ENCODE measurements at places on chromosomes 6 and 20.

DNA sequence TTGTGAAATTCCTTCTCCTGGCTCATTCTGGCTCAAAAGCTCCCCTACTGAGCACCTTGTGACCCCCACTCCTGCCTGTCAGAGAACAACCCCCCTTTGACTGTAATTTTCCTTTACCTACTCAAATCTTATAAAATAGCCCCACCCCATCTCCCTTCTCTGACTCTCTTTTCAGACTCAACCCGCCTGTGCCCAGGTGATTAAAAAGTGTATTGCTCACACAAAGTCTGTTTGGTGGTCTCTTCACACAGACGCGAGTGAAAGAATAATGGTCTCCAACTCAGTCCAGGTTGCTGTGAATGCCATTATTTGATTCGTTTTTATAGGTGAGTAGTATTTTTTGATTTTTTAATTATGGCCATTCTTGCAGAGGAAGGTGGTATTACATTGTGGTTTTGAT, 414.1 kb upstream of the FKBP1C start:
- DNase-seq, result no peak

- no peak for DNase-seq
Measured at GRCh38 chr20:54221353-54221752, 13.5 kb downstream of the PFDN4 start.

- no peak for DNase-seq
Measured at GRCh38 chr20:4875578-4876067, 125.7 kb downstream of the SLC23A2 start.

- DNase-seq, result no peak
Measured at GRCh38 chr6:118353564-118353963, 194.5 kb upstream of the PLN start.

DNA sequence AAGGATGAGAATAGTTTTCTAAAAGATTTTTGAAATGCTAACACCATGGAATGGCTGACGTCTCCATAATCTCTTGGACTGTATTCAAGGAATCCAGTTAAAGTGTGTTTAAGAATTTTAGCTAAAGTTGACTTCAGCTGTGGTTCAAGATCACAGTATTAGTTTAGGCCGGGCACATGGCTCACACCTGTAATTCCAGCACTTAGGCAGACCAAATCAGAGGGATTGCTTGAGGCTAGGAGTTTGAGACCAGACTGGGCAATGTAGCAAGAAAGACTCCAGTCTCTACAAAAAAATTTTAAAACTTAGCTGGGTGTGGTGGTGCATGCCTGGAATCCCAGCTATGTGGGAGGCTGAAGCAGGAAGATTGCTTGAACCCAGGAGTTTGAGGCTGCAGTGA, 68.2 kb downstream of the RFPL4B start:
- DNase-seq, result no peak

GRCh38 chr6:143749891-143750290, 72.1 kb downstream of the PHACTR2 start:
- DNase-seq, result no peak

DNA sequence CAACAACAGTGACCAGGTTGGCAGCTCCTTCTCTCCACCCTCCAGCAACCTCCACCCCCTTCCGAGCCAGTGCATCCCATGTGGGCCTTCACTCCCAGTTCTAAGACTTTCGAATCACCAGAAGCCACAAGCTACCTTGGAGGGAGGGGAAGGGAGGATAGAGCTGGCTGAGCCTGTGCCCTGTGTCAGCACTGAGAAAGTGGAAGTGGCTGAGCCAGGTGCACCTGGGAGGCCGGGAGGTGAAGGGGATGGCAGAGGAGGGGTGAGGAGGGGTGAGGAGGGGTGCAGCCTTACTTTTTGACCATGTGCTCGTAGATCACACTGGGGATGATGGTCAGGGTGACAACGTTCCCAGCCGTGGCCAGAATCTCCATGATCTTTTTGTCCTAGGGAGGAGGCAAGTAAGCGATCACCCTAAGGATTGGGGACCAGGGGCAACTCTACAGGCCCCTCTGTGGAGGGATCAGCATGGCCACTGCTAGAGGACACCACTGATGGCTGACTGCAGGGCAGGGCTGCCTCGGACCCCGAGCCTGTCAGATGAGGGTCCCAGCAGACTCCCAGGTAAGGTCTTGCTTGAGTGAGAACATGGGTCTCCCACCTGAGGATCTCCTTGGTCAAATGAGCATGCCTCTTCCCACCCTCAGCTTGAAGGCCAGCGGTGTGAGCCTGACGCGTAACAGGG, 18.3 kb downstream of the SDCBP2 start:
- no peak for DNase-seq

DNA sequence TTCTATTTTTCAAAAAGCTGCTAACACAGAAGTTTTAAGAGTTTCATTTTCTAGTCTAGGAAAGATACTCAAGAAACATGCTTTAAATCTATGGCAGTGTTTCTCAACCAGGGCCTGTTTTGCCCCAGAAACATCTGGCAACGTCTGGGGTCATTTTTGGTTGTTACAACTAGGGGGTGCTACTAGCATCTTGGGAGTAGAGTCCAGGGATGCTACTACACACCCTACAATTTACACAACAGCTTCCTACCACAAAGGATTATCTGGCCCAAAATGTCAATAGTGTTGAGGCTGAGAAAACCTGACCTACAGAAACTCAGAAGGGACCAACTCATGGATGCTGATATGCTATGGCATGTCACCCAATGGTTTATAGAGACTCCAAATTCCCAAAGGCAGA, 24.4 kb downstream of the SERAC1 start:
- DNase-seq, result no peak

GRCh38 chr6:111604259-111605099, 1.2 kb downstream of the TRAF3IP2 start:
- DNase-seq, result no peak

DNA sequence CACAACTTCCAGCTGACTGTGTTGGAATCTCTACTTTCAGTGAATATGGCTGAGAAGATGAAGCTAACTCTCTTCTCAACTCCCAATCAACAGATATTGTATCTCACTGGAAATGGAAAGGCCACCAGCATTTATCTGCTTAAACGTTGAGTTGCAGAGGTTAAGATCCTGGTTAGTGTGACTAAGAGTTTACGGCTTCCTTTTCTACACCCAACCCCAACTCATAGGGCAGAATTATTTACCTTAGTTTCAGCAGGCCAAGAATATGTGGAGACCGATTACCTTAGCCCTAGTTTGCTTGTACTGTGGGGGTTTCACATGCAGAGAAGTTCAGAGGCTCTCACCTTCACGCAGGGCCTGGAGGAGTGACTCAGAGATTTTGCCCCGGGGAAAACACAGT, 1026.6 kb downstream of the EYS start:
- DNase-seq, result no peak
